ENCODE measurements at places on chromosomes 16 and 17. TPM values are rescaled to one million over a fixed set of nuclear protein-coding genes. Genes with fewer than 3 reads are reported as not detected.

- no peaks in the 10 kb centered on the region for H3K36me3 ChIP-seq
- H3K27ac ChIP-seq: no peak overlapping the region
- DNase-seq: no peak
- no peaks in the 10 kb centered on the region for H3K4me1 ChIP-seq
- H3K4me3 ChIP-seq: no peak overlapping the region
- no peaks in the 10 kb centered on the region for H3K27me3 ChIP-seq
These were observed 16.0 kb upstream of the RASL10B start for GRCh38 chr17:35715416-35715815.

DNA sequence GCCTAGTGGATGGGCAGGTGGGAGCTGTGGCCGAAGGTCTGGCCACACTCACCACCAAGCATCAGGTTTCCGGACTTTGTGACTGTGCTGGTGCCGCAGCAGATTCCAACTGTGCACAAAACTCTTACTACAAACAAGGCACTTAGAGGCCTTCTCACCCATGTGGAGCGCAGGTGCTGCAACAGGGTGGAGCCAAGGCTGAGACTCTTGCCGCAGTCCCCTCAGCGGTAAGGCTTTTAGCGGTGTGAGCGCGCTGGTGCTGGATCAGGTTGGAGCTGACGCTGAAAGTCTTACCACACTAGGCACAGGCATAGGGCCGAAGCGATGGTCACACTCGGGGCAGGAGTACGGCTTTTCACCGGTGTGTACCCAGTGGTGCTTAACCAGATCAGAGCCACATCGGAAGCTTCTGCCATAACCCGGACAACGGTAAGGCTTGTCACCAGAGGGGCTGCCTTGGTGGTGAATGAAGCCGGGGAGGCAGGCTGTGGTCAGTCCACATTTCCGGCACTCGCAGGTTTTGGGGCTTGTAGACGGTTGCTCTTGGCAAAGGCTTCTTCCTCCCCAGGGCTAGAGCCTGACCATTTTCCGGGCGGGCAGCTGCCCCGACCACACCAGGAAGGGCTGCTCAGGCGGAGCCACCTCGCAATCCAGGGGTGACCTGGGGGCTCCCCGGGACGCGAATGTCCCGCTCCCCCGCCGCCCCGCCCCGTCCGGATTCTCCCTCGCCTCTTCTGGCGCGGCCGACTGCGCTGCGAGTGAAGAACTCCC, 1.0 kb upstream of the ARMC5 start:
- no peaks in the 10 kb centered on the region for H3K36me3 ChIP-seq
- H3K27ac ChIP-seq: peak overlapping the region; percentile 99
- peak overlapping the region; percentile 75 for H3K4me3 ChIP-seq
- H3K4me1 ChIP-seq: no peaks in the 10 kb centered on the region
- peak; percentile 62 for DNase-seq

- no peak for DNase-seq
- no peaks in the 10 kb centered on the region for H3K4me1 ChIP-seq
- no peaks in the 10 kb centered on the region for H3K36me3 ChIP-seq
These were observed 3.2 kb downstream of the SNX11 start for GRCh38 chr17:48110761-48111160.

DNA sequence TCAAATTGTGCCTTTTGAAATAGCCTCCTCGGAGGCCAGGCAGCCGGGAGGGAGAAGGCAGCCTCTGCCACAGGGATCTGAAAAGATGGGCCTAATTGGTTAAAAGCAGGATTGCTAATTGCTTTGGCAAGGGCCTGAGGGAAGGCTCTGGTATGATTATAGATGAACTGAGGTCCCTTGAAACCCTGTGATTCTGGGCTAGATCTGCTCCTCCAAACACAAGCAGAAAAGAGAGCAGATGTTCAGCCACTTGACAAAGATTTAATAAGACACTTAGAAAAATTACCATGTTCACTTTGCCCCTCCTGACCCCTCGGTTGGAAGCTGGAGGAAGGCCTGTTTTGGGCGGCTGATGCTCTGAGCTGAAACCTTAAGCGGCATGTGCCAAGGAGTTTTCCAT, 209.5 kb upstream of the MPHOSPH6 start:
- H3K27ac ChIP-seq: no peak overlapping the region
- DNase-seq: no peak
- H3K36me3 ChIP-seq: no peaks in the 10 kb centered on the region
- H3K4me3 ChIP-seq: no peak overlapping the region
- H3K27me3 ChIP-seq: no peaks in the 10 kb centered on the region

- H3K36me3 ChIP-seq: no peaks in the 10 kb centered on the region
- H3K27ac ChIP-seq: no peak overlapping the region
- H3K27me3 ChIP-seq: no peaks in the 10 kb centered on the region
- no peak overlapping the region for H3K4me3 ChIP-seq
These were observed 39.4 kb downstream of the TUBD1 start for GRCh38 chr17:59853168-59853918.

DNA sequence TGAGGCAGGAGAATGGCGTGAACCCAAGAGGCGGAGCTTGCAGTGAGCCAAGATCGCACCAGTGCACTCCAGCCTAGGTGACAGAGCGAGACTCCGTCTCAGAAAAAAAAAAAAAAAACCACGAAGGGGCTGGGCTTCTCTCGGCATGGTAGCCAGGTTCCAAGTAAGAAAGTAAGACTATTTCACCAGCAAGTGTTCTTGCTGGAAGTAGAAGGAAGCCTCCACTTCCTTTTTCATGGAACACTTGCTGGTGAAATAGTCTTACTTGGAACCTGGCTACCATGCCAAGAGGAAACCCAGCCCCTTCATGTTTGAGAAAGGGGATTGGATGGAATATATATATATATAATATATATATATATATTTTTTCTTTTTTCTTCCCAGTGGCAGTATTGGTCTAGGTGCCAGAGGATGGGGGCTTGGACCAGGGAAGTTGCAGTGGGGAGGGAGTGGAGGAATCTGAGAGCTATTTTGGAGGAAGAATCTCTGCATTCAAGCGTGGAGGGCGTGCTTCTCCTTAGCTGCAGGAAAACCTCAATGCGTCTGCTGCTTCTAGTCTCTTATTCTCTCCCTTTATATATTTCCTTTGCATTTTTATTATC, 7.2 kb upstream of the N4BP1 start:
- no peak for DNase-seq
- no peaks in the 10 kb centered on the region for H3K4me1 ChIP-seq
- H3K36me3 ChIP-seq: no peaks in the 10 kb centered on the region
- H3K27ac ChIP-seq: no peak overlapping the region
- H3K4me3 ChIP-seq: no peak overlapping the region

DNA sequence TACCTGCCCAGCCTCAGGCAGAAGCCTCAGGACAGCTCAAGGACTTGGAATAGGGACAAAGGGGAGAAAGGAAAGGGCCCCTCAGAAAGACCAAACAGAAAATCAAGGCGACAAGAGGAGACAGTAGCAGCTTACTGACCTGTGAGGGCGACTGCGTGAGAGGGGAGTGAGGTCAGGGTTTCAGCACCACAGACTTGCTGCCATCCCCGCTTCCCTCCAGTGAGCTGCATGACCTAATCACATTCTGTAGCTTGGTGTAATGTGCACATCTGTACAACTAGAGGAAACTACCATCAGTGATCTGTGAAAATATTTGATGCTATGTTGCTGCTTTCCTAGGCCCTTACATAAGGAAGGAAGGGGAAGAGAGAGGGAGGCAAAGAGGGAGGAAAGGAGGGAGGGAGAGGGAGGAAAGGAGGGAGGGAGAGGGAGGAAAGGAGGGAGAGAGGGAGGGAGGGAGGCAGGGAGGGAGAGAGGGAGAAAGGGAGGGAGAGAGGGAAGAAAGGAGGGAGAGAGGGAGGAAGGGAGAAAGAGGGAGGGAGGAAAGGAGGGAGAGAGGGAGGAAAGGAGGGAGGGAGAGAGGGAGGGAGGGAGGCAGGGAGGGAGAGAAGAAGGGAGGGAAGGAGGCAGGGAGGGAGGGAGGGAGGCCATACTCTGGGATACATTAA, 404.9 kb upstream of the CDH5 start:
- H3K4me1 ChIP-seq: peaks cover 19% of the 10 kb centered on the region
- DNase-seq: no peak
- H3K4me3 ChIP-seq: no peak overlapping the region
- H3K27ac ChIP-seq: no peak overlapping the region

DNA sequence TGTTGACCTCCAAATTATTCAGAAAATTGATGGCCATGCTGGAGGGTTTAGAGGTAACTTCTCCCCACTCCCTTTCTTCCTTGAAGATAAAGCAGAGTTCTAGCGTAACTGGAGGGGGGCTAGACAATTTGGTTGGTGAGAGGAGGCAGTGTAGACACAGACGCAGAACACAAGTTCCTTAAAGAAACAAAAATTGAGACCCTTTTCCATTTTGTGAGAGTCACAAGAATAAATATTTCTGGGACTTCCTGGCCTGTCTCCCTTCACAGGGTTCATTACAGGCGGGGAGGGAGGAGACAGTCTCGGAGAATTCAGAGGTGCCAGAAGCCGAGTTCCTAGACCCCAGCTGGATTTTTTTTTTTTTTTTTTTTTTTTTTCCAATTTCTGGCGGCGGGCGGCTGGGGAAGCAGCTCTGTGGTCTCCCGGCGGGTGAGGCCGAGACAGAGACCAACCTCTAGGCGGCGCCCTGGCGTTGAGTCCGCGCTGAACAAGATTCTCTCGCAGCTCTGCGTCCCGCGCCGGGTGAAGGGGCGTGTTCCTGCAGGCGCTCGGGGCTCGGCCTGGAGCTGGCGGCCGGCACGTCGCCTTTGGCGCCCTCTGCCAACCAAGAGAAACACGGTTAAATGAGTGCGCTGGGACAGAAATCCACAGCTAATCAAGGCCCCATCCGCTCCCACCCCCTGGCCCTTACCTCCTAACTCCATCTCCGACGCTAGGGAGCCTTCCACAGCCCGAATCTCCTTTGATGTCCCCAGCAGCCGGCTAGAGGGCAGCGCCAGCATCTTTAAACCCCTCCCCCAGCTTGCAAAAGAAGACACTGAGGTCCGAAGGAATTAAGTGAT, 10.2 kb upstream of the HOXB9 start:
- H3K36me3 ChIP-seq: no peaks in the 10 kb centered on the region
- no peak for DNase-seq
- no peaks in the 10 kb centered on the region for H3K4me1 ChIP-seq
- H3K27ac ChIP-seq: no peak overlapping the region

DNA sequence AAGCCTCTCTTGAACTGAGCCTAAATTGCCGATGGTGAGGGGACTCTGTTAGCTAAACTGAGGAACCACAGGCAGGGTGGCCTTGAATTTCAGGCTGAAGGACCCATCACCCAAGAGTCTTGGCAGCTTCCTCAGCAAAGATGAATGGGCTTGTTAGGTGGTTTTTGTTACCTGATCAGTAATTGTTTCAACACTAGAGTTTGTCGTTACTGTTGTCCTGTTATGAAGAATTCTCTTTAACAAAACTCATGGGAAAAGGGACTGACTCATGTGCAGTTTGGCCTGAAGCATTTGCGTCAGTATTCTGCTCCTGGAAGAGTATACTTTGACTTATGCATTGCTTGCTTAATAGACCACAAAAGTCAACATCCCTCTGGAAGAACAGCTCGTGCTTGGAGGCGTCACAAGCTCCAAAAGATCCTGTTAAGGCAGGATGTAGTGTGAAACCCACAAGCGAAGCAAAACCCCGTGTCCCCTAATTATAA, 206.0 kb downstream of the IRX3 start:
- DNase-seq: no peak
- no peaks in the 10 kb centered on the region for H3K4me1 ChIP-seq
- no peak overlapping the region for H3K4me3 ChIP-seq
- no peaks in the 10 kb centered on the region for H3K27me3 ChIP-seq
- no peaks in the 10 kb centered on the region for H3K36me3 ChIP-seq

- no peaks in the 10 kb centered on the region for H3K36me3 ChIP-seq
- H3K27me3 ChIP-seq: no peaks in the 10 kb centered on the region
- H3K4me1 ChIP-seq: no peaks in the 10 kb centered on the region
These were observed 82.4 kb upstream of the KIFC3 start for GRCh38 chr16:57884655-57885133.

DNA sequence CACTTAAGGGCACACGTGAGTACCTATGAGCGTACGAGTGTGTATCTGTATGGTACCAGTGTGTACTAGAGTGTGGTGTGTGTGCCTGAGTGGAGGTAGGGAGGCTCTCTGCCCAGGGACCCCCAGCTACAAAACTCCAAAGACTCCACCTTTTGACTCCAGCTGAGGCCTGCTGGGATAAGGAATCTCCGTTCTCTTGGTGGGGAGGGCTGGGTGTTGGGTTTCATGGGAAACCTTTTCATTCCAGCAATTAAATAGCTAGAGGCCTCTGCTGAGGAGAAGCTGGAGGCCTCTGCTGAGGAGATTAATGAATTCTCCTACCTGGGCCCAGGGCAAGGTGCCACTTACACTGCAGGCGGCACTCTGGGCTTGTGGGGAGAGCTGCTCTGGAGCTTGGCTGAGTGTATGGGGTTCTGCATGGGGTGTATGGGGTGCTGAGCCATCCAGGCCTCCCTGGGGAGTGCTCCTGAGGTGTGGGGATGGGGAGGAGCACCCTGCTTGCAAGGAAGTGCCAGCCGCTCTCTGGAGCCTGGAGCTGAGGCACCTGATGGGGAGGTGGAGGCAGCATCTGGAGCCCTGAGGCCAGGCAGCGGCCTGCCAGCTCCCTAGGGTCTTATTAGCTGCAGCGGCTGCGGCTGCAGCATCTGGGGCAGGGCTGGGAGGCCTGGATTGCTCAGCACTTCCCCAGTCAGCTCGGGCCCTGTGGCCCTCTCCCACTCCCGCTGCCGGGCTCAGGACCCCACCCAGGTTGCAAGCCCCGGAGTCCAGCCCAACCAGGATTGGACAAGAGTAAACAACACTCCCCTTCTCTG, 4.6 kb downstream of the ANKRD13B start:
- no peak overlapping the region for H3K27ac ChIP-seq
- H3K4me3 ChIP-seq: no peak overlapping the region
- no peaks in the 10 kb centered on the region for H3K36me3 ChIP-seq
- peaks cover 3% of the 10 kb centered on the region for H3K4me1 ChIP-seq

DNA sequence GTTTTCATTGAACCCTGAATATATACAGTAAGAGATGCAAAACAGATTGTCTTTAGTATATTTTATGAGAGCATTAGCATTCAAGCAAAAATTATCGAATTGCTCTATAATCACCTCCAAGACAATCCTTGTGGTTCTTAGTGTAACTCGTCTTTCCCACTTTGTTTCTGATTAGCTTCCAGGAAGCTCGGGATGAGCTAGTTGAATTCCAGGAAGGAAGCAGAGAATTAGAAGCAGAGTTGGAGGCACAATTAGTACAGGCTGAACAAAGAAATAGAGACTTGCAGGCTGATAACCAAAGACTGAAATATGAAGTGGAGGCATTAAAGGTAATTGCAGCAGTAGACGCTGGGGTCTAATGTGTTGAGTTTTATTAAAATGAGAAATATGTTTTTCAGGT, 9.9 kb downstream of the NDEL1 start:
- H3K36me3 ChIP-seq: no peaks in the 10 kb centered on the region
- H3K27me3 ChIP-seq: no peaks in the 10 kb centered on the region
- H3K4me3 ChIP-seq: no peak overlapping the region
- no peak overlapping the region for H3K27ac ChIP-seq

GRCh38 chr16:14074544-14074943, 3.4 kb downstream of the MRTFB start:
- no peak for DNase-seq
- H3K4me1 ChIP-seq: no peaks in the 10 kb centered on the region
- no peak overlapping the region for H3K27ac ChIP-seq
- no peaks in the 10 kb centered on the region for H3K27me3 ChIP-seq
- H3K4me3 ChIP-seq: no peak overlapping the region

Gene HP
- total RNA-seq: 58,242 TPM

Gene CNGB1
- not detected for total RNA-seq

Gene EVI2B
- 3.6 TPM for total RNA-seq

Gene CTRB2
- not detected for total RNA-seq

Gene KRT40
- not detected for total RNA-seq

Gene CDR2L
- total RNA-seq: 2.3 TPM

Gene BCO1
- total RNA-seq: 0.11 TPM
